NT2/D1 (cell line): ENCODE measurements at places on chromosomes 7 and 10.

DNA sequence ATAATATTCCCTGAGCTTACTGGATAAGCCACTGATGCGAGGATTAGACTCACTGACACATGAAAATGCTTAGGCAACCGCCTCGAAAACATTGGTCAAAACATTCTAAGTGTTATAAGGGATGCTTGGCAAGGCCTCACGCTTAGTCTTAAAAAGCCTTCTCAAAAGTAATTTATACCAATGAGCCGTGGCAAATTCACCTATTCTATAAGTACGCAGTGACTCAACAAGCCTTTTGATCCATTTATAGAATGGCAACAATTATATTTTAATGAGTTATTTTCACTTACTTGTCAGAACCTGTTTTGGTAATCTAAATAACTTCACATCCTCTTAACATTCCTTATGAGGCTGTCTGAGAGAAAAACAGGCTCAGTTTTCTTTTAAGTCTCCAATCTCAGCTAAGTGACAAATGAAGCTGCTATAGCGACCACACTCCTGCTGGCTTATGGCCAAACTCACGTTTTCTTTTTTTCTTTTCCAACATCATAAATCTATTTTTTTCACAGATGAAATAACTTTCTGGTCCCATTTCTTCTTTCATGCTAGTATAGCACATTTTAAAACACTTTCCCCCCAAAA is 121.2 kb upstream of the AFAP1L2 start:
- no peak for DNase-seq

GRCh38 chr10:90047243-90047729 is 345.9 kb downstream of the KIF20B start:
- no peak for DNase-seq

DNA sequence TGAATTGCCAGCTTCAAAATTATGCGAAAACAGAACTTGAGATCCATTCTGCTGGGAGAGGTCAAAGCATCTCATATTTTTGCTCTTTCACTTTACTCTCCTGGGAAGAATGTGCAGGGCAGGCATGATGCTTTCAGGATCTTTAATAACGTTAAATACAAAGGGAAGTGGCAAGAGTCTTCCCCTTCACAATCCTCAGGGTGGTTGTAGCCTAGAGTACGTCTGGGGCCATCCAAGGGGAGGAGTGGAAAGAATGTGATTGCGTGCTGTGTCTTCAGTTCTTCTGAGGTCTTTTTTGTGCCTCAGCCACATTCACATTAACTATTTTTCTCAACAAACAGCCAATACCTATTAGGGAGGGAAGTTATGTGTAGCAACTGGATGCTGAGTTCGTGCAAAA is 207.3 kb downstream of the HGF start:
- DNase-seq: no peak

- DNase-seq: no peak
These were observed 116.2 kb downstream of the AVL9 start for GRCh38 chr7:32611201-32612099.

DNA sequence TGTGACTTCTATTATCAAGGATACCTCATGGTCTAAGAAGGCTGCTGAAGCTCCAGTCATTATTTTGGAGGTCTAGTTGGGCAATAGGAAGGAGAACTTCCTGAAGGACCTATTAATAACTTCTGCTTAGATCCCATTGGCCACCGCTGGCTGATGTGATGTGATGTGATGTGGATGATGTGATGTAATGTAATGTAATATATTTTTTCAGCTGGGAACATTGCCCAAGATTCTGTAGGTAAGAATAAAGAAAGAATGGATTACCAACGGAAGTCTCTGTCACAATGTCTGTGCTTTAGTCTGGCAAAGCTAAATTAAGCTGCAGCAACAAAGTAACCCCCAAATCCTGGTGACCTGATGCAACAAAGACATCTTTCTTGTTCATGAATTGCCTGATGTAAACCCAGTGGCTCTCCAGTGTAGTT is 233.7 kb downstream of the PTEN start:
- no peak for DNase-seq

DNA sequence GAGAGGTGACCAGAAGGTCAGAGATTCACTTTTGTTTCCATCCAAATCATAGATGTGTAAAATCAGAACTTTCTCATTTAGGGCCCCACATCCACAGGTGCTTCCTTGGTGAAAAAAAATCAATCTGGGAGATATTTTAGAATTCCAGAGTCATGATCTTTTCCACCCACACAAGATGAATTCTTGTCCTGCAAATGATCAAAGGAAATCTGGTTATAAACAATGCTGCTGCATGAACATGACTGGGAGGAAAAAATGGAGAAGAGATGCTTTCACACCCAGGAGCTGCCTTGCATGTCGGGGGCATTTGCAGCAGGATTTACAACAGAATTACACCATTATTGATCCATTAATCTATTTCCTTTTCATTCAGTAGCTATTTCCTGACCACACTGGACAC is 106.5 kb upstream of the TMEM72 start:
- no peak for DNase-seq

DNA sequence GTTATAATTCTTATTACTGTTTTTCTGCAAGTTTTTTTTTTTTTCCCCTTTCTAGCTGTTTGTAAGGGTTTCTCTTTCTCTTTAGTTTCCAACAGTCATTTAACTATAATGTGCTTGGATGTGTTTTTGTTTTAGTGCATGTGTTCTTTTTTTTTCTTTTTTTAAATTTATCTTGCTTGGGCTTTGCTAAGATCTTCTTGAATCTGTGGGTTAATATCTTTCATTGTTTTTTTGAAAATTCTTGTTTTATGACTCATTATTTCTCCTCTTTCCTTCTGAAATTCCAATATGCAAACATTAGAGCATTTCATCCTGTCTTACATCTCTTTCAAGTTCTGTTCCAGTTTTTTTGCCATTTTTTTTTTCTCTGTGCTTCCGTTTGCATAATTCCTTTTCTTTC is 5.7 kb upstream of the HK1 start:
- DNase-seq: no peak

DNA sequence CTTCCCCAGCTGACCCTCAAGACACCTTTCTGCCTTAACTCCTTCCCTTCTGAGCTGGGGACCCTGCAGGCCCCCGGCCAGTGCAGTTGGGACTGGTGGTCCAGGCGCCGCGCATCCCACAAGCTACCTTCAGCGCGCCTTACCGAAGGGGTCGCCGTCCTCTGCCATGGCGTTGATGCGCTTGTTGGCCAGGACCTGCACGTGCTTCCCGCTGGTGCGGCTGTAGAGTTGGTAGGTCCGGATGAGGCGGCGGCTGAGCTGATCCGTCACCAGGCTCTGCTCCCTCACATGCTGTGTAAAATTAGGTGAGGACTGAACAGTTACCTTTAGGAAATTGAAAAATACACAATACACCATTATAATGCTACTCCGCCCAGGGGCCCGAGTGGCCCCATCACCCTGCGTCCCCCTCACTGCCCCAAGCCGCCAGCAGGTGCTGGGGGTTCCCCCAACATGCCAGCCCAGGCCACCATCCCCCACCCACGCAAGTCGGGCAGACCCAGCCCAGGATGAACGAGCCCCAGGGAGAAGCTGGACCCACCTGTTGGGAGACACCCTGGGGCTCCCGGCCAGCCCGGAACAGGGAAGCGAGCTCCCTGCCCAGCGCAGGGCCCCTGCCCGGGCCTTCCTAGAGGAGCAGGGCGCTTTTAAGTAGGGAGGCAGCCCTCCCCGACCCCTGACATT is 1.2 kb downstream of the FGF8 start:
- DNase-seq: no peak

- DNase-seq: no peak
These were observed 1310.8 kb downstream of the XPNPEP1 start for GRCh38 chr10:108612485-108612884.

GRCh38 chr10:58512491-58513187 is at the start of gene BICC1:
BICC1 (plus strand) TSS chr10:58512872; CDS start chr10:58513144, 272 bp downstream.
- no peak for DNase-seq

DNA sequence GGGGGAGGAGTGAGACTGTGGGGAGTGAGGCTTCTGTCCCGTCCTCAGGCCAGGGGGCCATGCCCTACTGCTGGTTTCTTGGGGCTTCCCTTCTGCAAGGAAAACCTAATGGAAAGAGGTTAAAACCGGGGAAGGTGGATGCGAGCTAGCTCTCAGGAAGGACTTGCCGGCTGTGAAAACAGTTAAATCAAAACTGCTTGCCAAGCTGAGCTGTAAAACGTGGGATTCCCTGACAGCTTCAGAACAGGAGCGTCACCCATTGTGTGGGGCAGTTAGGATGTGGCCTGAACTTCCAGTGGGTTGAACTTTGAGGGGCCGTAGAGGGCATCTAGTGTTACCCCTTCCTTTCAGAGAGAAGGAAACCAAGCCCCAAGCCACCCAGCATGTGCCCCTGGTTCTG is 13.1 kb downstream of the TSPAN15 start:
- DNase-seq: no peak

- peak; percentile 63 for DNase-seq
These were observed 147.9 kb upstream of the FRMD4A start for GRCh38 chr10:14478604-14479003.

GRCh38 chr7:20050241-20050966 is 166.8 kb downstream of the MACC1 start:
- DNase-seq: no peak

DNA sequence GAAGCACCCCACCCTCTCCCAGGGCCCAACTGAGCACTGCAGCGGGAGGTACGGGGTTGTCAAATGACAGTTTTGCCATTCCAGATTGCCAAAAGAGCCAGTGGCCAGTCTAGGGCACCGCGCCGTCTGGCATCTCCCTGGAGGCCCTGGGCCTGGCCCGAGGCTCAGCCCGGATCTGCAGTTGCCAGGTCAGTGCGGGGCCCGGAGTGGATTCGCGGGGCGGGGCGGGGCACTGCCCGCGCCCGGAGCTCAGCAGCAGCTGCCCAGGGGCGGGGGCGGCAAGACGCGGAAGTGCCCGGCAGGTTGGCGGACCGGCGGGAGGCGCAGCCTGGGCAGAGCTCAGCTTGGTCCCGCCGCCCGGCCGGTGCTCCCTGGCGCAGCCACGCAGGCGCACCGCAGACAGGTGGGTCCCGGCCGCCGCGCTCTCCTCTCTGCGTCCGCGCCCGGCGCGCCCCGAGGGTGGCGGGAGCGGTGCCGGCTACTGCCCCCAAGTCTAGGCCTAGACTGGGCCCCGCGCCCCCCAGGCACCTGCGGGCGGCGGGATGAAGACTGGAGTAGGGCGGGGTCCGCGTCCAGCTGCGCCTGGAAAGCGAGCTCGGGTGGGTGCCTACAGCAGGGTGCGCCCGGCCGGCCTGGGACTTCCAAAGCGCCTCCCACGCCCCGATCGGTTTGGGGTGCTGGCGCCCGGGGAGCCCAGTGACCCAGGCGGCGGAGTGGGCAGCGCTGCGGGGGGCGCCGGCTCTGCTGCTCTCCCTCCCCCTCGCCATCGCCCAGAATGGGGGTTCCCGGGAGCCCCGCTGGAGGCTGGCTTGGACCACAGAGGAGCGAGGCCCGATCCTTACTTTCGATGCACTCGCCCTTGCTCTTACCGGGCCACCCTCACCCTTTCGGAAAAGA is at the start of gene IRF5:
Gene IRF5 (plus strand): TSS at position 281 of the 897 bp plus-strand sequence. CDS start 4,155 bp downstream, outside the sequence.
- no peak for DNase-seq

DNA sequence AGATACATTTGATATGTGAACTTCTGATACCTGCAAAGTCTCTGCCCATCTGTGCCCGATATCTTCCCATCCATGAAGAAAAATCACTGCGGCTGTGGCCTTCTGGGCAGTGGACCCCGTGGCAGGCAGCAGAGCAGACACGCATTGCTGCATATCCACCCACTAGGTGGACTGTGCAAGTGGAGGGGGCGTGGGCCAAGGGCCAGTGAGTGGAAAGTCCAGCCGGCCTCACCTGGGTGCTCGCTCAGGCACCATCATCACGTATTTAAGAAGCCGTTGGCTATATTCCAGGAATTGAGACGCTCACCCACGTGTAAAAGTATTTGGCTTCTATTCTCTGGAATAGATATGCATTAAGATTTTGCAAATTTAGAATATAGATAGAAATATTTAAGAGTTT is 30.8 kb upstream of the SLC13A1 start:
- DNase-seq: no peak

GRCh38 chr7:55775051-55775420 is 87.5 kb downstream of the SEPTIN14 start:
- no peak for DNase-seq

GRCh38 chr10:116880716-116881482 is 31.6 kb downstream of the ENO4 start:
- no peak for DNase-seq

- DNase-seq: no peak
These were observed 145.5 kb downstream of the ABCA13 start for GRCh38 chr7:48316768-48317167.

- DNase-seq: peak; percentile 16
These were observed 443.4 kb upstream of the ANKRD30A start for GRCh38 chr10:36681751-36682632.

DNA sequence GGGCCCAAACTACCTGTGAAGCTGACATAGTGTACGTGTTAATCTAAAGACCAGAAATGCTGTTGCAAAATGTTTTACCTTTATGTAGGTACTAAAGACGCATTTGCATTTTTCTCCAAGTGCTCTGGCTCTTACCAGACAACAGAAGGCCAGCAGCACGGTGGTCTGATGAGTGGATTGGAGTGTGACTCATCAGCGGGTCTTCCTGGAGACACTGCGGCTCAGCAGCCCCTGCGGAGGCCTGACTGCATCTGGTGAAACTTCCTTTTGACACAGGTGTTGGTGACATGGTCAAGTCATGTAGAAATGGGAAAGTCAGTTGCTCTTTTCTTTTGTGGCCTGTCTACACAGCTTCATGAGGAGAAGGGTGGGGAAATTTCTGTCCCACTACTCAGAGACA is 723.6 kb downstream of the INHBA start:
- DNase-seq: no peak

- DNase-seq: no peak
These were observed 63.8 kb downstream of the TASOR2 start for GRCh38 chr10:5748394-5748803.

GRCh38 chr10:71770789-71771188 is 2.5 kb downstream of the VSIR start:
- no peak for DNase-seq

DNA sequence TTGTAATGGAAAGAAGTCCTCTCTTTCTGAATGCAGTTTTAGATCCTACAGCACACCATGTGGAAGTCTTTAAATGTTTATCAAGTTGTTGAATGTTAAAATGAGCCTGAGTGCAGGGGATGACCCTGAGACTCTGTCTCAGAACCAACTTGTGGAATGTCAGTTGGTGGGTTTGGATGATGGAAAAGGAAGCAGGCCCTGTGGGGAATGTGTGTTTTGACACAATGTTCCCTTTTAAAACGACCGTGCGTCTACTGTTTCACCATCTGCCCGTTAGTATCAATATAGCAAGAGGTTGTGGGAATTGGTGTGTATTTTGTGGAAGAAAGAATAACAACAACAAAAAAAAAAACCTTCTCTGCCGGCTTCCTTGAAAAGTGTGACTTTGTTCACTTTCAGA is 8.3 kb downstream of the DYNC1I1 start:
- DNase-seq: no peak
